Mesenchymal stem cell (in vitro differentiated cells and primary cell): ENCODE measurements at places on chromosomes 13 and 19.

DNA sequence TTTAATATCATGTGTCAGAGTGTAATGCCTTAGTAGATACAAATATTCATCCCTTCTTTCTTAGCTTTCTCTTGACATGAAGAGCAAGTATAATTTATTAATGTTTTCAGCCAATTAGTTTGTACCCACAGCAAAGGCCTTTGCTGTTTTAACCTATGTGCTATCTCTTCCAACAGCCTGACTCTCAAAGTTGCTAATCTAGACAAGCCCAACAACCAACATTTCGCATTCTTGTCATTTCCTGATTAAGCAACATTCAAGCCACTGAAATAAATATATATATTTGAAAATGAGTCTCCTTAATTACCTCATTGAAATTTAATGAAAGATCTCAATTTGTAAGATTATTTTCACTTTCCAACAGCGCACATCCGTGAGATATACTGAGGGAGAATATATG is 18.5 kb downstream of the EPSTI1 start:
- DNase-seq: no peak

GRCh38 chr19:2167896-2168618 is 4.3 kb downstream of the DOT1L start:
- peak; percentile 83 for DNase-seq

GRCh38 chr19:30280018-30280417 is 92.2 kb upstream of the ZNF536 start:
- no peak for DNase-seq

DNA sequence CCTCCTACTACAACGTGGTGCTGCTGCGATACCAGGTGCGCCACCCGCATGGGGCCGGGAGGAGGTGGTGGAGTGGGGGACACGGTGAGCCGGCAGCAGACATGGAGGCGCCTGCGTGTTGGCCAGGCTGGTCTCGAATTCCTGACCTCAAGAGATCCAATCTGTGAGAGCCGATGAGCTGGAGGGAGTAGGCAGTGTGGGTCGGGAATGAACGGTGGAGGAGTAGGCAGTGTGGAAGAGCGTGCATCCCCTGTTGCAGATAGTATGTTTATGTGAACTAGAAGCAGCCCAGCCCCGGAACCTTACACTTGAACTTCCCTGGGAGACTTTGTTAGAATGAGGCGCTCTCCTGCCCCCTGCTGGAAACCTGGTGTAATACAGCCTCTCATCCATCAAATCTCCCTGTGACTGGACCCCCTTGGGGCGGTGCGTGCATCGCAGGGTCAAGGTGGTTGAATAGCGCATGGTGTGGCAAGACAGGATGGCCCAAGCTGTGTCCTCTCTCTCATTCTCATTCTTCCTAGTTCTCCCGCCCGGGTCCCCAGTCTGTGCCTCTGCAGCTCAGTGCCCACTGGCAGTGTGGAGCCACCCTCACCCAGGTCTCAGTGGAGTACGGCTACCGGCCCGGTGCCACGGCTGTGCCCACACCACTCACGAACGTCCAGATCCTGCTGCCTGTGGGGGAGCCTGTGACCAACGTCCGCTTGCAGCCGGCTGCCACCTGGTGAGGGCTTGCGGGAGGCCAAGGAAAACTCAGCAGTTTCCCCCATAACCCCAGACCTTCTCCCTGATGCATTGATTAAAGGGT is 10.5 kb upstream of the B3GNT3 start:
- DNase-seq: peak; percentile 55

DNA sequence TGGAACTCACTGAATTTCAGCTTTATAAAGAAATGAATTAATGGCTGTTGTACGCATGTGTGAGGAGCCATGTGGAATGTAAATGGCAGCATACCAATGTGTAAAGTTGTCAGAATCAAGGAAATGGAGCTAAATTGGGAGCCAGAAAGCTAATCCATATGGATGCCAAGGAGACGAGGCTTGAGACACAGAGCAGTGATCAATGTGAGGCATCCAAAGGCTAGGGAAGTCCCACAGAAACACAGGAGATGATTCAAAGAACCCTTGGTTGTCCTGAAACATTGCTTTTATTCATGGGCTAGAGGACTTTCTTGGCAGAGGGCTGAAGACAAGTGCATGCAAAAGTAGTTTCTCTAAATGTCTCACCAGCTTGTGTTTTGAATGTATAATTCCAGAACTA is 556.5 kb upstream of the GPC6 start:
- DNase-seq: no peak
